ENCODE measurements at places on chromosomes 6 and 20.

GRCh38 chr6:132272776-132273175 is 128.5 kb downstream of the MOXD1 start:
- DNase-seq: no peak

- DNase-seq: no peak
These were observed 26.8 kb upstream of the HLA-E start for GRCh38 chr6:30462482-30462881.

DNA sequence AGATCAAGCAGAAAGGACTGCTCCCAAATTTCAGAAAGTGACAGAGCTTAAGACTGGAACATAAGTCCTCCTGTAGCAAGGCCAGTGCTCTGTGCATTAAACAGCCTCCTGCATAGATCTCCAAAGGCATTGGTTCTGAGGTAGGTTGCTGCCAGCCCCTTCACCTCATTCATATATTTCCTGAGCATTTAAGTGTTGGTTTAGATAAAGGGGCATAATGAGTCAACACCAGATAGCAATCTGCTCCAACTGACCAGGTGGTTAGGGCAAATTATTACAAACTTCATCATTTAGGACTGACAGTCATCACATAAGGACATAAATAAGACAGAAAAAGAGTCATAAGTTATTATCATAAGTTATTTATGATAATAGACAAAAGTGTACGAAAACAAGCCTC is 10.7 kb downstream of the PTPRK start:
- DNase-seq: no peak

DNA sequence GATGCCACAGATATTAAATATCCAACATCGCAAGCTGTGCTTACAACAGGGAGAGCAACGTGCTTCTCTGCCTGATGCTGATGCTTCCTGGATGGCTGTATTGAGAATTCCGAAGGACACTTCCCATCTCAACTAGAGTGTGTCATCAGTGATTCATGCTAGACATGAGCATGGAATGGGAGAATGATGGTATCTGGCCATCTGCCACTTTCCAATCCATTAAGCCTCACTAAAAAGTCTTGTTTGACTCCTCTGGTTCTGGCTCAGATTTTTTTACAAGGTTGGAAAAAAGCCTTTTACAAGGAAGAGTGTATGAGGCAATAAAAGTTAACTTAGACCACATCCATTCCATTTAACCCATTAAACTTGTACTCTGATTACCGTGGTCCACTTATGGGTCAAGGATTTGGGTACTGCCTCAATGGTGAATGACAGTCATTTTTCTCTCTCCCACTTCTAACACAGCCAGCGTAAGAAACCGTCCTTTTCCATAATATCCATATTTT is 265.3 kb downstream of the UST start:
- no peak for DNase-seq

DNA sequence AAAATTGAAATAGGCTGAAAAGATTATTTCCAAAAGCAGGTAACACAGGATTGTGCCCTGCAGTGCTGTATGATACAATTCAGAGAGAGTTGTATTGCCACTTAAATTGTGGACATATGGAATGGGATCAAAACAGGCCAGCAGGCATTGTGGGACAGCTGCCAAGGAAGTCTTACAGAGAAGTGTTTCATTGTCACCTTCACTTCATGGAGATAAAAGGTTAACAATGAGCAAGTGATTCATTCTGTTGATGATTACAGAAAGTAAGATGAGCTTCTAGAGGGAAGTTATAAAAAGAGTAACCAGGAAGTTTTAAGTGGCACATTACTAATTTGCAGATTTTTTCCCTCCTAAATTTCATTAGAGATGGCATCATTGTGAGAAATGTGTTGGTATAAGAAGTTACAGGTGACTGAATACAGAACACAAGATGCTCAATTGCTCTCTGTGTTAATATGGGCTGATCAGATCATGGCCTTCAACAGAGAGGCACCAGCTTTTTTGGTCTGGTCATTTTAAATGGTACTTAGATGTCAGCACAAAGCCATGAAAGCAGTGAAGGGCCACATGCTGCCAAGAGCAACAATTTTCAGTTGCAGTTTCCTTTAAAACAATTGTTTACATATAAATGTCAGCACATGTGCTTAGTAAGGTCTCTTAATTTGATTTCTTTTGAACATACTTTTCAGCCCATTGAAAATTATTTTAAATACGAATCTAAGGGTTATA is 402.5 kb upstream of the FKBP1C start:
- peak; percentile 5 for DNase-seq

- no peak for DNase-seq
These were observed 235.8 kb upstream of the KCNG1 start for GRCh38 chr20:51258582-51259165.

DNA sequence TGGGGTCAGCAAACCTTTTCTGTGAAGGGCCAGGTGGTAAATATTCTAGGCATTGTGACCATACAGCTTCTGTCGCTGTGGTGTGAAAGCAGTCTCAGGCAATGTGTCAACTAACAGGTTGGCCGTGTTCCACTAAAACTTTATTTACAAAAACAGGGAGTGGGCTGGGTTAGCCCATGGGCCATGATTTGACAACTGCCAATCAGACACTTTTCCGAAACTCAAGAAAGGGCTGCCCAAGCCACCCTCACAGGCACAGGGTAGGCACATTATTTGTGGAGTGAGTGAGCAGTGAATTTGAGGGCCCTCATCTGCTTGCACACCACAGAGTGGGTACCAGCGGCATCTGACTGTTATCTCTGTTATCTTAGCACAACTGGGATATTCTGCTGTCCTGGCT is 290.3 kb downstream of the TAF4 start:
- DNase-seq: no peak

DNA sequence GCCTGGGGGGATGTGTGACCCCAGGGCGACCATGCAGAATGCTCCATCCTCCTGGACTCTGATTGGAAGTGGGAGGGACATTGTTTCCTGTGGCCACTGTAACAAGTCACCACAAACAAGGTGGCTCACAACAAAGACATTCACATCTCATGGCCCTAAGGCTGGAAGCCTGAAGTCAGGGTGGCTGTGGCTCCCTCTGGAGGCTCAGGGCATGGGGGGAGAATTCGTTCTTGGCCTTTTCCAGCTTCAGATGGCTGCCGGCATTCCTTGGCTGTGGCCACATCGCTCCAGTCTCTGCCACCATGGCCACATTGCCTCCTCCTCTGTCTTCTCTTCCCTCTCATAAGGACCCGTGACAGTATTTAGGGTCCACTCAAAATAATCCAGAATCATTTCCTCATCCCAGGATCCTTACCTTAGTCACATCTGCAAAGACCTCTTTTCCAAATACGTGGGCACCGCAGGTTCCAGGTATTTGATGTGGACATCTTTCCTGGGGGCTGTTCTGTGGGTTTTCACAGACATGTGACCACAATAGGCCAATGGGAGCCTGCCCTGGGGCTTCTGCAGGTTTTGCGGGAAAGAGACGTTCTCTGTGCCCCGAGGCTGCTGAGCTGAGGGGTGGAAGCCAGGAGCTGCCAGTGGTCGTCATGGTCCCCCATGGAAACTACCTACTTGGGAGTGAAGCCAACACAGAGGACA is 249.3 kb downstream of the PREX1 start:
- DNase-seq: no peak

DNA sequence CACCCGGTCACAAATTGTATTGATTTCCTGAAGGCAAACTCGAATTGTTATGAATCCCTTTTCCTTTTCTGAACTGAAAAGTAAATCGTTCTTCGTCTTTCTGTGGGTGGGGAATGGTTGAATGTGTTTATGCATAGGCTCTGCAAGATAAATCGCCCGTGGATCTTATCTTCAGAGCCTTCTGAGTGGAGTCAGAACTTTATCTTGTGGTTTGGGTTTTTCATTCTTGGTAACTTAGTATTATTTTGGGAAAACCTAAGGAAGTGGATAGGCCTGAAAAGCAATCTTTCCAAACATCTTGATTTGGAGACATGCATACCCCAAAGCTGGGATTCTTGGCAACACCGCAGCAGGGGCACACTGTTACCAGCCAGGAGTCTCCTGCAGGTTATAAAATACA is 122.4 kb downstream of the MAP3K7 start:
- no peak for DNase-seq

GRCh38 chr6:83883240-83883639 is 23.8 kb downstream of the CYB5R4 start:
- DNase-seq: no peak
